ENCODE measurements at places on chromosomes 7 and 10.

GRCh38 chr7:158726277-158726807, 21.7 kb upstream of the NCAPG2 start:
- DNase-seq: no peak

DNA sequence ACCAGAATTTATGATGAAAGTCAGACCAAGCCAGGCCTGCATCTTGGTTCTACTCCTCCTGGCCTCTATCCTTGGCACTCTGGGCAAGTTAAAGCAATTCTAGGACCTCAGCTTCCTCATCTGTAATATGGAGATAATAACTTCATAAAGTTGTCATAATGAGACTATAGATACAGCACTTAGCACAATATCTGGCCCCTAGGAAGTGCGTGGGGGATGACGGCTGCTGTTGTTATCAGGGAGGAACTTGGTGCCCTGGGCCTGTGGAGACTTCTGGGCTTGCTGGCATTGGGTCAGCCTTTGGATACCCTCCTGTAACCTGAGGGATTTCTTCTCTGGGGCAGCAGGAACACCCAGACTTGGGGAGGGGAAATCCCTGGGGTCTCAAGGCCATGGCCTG, 27.6 kb downstream of the PFKFB3 start:
- DNase-seq: no peak

DNA sequence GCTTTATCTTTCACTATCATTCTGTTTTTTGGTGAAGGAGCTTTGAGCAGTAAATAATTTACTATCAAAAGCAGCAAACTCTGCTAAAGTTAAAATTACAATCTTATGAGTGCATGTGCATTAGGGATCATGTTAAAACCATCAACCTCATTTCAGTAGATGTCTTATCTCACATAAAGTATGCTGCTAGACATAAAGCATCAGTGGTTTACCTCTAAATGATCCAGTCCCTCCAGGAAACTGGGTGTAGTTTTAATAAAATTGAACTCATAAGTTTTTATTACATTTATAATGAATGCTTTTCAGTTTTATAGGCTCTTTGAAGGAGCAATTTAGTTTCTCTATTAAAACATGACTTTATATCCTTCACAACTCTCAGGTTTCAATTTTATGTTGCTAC, 108.7 kb downstream of the LRRN3 start:
- no peak for DNase-seq

DNA sequence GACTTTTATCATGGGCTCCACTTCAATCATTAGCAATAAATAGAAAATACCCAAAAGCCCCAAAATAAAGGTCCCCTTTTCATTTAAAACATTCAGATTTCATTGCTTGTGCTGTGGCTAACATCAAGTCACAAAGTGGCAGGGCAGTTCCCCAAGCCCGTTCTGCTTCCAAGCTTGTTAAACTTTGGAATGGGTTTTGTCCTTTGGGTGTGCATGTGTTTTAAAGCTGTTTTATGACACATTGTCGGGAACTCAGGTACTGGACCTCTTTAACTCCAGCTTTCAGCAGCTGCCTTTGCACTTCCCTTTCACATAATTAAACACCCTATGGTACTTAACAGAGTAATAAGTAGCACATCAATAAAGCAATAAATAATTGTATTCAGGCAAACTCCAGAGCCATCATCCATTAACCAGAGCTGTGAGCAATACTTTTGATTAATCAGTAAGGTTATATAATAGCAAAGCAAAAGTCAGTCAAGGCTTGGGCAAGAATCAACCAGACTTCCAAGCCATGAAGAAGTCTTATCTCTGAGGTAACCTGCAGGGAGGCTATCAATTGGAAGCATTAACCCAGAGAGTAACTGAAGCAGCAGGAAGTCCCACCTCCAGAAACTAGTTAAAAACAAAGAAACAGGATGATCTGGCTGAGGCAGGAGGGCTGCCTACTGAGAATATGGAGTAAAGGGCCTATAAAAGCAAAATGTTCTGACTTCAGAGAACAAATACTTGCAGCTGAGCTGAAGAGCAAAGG, 56.1 kb upstream of the ARID5B start:
- no peak for DNase-seq

DNA sequence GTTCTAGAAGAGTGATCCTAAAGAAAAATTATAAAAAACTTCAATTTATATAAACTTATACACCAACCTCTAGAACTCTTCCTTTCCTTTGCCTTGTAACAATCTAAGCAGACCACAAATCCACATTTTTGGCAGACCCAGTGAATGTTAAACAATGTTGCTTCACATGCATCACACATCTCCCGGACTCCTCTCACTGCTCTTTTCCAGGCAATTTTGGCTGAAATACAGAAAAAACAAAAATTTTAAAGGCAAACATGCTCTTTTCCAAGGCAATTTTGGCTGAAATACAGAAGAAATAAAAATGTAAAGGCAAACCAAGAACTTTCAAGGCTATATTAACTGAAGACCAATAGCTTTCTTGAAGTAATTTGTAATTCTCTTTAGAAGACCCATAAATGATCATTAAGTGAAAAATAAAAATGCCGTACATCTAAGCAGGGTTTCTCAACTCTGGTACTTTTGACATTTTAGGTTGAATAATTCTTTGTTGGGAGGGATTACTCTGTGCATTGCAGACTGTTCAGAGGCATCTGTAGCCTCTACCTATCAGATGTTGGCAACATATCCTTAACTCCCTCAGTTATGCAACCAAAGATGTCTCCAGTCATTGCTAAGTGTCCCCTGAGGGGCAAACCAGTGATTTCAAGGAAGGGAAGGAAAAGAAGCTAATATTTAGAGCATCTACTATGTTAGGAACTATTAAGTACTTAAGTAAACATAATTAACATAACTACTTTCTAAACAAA, 64.4 kb downstream of the NRBF2 start:
- no peak for DNase-seq

DNA sequence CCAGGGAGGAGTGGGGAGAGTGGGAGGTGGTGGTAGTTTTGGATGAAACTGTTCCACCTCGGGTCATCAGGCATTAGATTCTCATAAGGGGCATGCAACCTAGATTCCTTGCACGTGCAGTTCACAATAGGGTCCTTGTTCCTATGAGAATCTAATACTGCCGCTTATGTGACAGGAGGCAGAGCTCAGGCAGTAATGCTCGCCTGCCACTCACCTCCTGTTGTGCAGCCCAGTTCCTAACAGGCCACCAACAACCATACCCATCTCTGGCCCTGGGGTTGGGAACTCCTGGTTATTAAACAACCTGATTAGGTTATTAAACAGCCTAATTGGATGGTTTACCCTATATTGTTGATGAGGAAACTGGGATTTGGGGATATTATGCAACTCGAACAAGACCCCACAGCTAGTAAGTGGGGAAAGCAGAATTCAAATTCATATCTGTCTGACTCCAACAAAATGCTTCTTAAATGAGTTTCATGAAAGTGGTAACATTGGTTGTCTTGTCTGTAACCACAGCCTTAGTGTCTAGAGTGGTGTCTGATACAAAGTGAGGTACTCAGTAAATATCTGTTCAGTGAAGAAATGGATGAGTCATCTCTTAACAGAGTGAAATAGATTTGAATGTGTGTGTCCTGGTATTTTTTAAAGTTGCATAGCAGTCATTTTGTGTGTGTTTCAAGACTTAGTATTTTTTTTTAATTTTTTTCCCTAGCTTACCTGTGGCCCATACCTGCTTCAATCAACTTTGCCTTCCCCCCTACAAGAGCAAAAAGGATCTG, 101.6 kb downstream of the HECTD2 start:
- no peak for DNase-seq

DNA sequence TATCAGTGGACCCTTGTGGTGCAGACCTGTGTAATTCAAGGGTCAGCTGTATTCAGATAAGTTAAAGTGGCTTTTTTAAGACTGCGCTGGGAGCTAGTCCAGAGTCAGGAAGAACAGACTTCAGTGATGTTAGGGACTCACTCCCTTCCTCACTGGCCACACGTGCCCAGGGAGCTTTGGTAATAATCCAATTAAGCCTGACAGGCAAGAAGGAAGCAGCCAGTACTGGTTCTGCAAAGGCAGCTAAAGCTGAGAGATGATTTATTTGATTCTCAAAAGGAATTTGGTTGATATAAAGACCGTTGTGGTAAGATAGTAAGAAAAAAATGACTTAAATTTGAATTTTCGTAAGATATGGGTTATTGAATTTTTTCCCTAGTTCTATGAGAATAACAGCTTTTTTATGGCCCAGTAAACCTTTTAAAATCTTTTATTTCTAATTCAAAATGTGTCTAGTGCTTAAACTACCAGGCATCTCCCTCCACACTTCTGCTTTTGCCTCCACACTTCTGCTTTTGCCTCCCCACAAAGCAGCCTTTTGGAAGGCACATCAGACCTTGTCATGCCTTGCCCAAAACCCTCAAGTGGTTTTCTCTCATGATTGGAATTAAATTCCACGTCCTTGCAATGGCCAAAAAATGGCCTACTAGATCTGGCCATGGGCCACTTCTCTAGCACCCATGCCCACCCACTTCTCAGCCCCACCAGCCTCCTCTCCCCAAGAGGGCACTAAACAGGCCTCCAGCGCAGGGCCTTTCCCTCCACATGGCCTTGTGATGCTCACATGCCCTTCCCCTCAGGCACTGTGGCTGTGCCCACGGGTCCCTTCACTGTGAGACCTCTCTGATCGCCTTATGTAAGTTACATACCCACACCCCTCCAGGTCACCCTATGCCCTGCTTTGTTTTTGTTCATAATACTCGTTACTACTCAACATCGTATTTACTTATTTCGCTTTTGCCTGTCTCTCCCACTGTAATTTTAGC, 92.5 kb downstream of the POU6F2 start:
- DNase-seq: no peak

DNA sequence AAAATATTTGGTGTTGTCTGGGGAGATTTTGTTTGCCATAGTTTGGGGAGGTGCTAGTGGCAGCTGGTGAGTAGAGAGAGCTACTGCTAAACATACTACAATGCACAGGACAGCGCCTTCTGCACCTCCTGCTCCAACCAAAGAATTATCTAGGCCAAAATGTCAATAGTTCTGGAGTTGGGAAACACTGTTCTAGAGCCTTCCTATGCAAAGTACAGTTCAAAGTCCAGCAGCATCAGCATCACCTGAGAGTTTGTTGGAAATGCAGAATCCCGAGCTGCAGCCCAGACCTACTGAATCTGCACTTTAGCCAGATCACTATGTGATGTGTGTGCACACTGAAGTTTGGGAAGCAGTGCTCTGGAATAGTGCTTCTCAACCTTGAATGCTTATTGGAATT, 290.7 kb downstream of the TCF7L2 start:
- no peak for DNase-seq

DNA sequence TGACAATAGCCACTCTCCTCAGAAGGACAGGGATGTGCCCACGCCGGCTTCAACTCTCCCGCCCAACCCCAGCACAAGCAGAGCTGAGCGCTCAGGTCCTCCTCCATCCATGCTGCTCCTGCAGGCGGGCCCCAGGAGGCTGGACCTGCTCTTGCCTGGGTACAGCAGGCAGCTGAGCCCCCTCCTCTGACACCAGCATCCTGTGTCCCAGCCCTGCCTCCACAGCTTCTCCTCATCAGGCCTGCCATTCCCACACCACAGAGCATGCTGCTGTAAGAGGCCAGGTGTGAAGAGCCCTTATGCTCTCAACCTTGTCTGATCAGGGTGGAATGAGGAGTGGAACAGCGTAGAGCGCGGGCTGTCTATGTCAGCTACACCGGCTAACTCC, 302.2 kb downstream of the PTPRN2 start:
- DNase-seq: no peak

DNA sequence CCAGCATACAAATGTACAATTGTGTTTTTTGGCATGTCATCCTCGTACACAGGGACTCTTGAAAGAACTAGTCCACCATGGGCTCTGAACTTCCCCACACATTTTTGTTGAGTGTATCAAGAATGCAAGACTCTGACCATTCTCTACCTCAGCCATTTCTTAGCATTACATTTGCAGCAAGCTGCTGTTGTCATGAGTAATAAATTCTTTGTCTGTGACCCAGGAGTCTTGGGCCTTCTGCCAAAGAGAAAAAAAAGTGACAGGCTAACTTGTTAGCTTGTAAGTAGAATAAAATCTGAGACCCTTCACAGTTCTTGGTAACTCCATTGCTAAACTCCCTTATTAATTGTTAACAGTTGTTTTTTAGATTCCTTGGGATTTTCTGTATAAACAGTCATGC, 542.3 kb upstream of the MBL2 start:
- DNase-seq: no peak

GRCh38 chr7:114644455-114644854, 229.8 kb downstream of the FOXP2 start:
- no peak for DNase-seq

GRCh38 chr10:29859521-29860130, 199.8 kb downstream of the JCAD start:
- no peak for DNase-seq

- no peak for DNase-seq
Observed at GRCh38 chr7:110947408-110947807, 143.5 kb upstream of the LRRN3 start.

DNA sequence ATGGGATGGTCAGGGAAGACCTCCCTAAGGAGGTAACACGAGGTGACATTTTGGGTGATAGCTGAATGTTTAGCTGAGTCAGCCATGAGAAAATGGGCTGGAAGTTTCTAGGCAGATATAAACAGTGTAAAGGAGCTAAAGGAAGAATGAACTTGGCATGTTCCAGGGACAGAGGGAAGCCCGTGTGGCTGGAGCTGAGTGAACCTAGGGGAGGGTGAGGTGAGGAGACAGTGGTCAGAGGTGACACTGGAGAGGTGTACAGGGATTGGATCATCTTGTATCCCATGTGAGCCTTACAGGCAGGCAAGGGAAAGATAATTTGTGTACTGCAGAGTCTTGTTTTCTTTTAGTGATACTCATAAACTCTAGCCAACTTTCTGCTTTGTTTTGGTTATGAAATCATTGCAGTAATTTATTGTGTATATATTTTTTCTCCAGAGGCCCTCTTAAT, 1.8 kb downstream of the STARD3NL start:
- DNase-seq: no peak

DNA sequence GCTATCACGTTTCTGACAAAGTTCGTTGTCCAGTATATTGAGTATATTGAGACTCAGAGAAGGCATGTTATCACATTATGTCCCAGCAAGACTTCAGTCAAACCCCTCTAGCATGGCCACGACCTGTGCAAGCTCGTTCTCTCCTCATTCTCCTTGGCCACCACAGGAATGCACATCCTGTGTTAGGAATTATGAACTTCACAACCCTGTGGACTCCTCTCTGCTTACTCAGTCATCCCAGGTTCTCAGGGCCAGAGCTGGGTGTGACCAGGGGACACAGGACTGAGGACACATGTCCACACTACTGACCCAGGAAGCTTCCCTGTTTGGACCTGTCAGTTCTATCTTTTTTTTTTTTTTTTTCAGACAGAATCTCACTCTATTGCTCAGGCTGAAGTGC, 4.4 kb downstream of the SH2D4B start:
- DNase-seq: no peak

GRCh38 chr10:33643042-33643441, 308.6 kb upstream of the NRP1 start:
- DNase-seq: no peak

Measured in stimulated activated CD8-positive, alpha-beta memory T cell treated with anti-CD3 and anti-CD28 coated beads, Interleukin-4, amount 100 ng/mL, for 4 hours (primary cell).